ENCODE measurements at places on chromosomes 1 and 21. TPM values are rescaled to one million over a fixed set of nuclear protein-coding genes. Genes with fewer than 3 reads are reported as not detected.

GRCh38 chr1:72056516-72056915 is 225.8 kb downstream of the NEGR1 start:
- H3K36me3 ChIP-seq, result no peaks in the 10 kb centered on the region
- no peak for DNase-seq
- H3K27me3 ChIP-seq, result no peaks in the 10 kb centered on the region
- no peaks in the 10 kb centered on the region for H3K4me1 ChIP-seq
- H3K4me3 ChIP-seq, result no peak overlapping the region

GRCh38 chr1:247337961-247338360 is 6.3 kb upstream of the ZNF496 start:
- DNase-seq, result no peak
- no peaks in the 10 kb centered on the region for H3K36me3 ChIP-seq
- peaks cover 3% of the 10 kb centered on the region for H3K4me1 ChIP-seq
- no peak overlapping the region for H3K27ac ChIP-seq
- H3K27me3 ChIP-seq, result no peaks in the 10 kb centered on the region
- no peak overlapping the region for H3K4me3 ChIP-seq

DNA sequence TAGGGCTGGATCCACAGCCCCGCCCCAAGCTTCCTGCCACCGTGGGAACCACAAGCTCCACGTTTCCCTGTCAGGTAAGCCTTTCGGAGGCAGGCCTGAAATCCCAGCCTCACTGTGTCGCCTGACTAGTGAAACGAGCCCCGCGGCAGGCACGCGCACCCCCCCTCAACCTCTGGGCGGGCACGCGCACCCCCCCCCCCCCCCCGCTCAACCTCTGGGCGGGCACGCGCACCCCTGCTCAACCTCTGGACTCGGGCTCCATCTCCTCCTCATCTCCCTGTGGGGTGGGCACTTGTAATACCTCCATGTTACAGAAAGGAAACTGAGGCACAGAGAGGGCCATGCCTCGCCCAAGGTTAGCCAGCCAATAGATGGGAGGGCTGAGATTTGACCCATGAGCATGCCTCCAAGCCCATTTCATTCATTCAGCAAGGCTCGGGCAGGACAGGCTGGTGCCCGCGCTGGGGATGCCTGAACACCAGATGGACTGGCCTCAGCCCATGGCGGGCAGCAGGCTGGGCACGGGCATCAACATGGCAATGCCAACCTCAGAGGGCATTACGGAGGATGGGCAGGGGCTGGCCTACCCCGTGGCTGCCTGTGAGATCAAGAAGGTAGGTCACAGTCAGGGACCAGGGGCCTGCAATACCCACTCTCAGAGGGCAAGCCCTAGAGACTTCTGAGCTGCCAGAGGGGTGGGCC is 4.7 kb downstream of the CFAP410 start:
- DNase-seq, result no peak
- no peak overlapping the region for H3K27ac ChIP-seq
- no peaks in the 10 kb centered on the region for H3K27me3 ChIP-seq
- H3K36me3 ChIP-seq, result peaks cover 36% of the 10 kb centered on the region
- peaks cover 13% of the 10 kb centered on the region for H3K4me1 ChIP-seq
- H3K4me3 ChIP-seq, result no peak overlapping the region

- peak overlapping the region; percentile 73 for H3K27ac ChIP-seq
- peaks cover 45% of the 10 kb centered on the region for H3K4me1 ChIP-seq
- H3K4me3 ChIP-seq, result peak overlapping the region; percentile 79
- no peaks in the 10 kb centered on the region for H3K27me3 ChIP-seq
- peak; percentile 76 for DNase-seq
Measured at GRCh38 chr1:2414297-2414958, 2.1 kb upstream of the PEX10 start.

DNA sequence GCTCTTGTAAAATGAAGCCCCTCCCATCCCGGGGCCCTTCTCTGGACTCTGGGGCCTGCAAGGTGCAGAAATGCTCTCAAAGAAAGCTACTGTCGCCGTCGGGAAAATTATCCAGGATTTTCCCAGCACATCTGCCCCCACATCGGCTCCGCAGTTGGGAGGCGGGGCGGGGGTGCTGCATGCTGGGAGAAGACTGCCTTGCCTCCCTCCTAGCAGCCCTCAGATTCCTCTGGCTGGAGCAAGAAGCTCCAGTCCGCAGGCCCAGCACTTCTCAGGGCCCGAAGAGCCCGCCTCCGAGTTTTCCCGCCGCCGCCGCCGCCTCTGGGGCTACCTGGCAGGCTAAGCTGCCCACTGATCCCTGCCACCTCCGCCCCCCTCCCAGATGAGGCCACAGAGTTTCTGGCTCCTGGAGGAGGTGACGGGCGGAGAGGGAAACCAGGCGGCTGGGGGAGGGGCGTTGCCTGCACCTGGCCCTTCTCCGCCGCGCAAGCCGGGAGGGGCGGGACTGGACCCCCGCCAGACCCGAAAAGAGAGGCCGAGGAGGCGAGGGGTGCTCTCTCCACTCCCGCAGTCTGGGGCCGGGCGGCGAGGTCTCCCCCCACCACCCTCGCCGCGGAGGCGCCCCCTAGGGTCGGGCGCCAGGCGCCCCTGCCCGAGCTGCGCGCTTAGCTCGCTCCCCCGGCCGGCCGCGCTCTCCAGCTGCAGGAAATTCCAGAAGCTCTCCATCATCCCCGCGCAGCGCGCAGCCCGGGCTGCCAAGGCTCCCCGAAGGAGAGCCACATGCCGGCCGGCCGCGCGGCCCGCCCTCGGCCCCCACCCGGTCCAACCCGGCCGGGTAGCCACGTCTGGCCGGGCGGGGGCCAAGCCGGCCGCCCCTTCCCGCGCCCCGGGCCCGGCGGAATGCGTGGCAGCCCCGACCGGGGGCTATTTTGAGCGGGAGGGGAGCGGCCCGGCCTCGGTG is 28.8 kb downstream of the AHDC1 start:
- DNase-seq, result no peak
- H3K27me3 ChIP-seq, result no peaks in the 10 kb centered on the region
- H3K27ac ChIP-seq, result no peak overlapping the region
- H3K4me3 ChIP-seq, result peak overlapping the region; percentile 56
- H3K4me1 ChIP-seq, result peaks cover 33% of the 10 kb centered on the region

- DNase-seq, result no peak
- H3K4me3 ChIP-seq, result no peak overlapping the region
- H3K27ac ChIP-seq, result no peak overlapping the region
- no peaks in the 10 kb centered on the region for H3K4me1 ChIP-seq
- H3K36me3 ChIP-seq, result no peaks in the 10 kb centered on the region
Measured at GRCh38 chr1:176479971-176480370, 17.0 kb downstream of the PAPPA2 start.

DNA sequence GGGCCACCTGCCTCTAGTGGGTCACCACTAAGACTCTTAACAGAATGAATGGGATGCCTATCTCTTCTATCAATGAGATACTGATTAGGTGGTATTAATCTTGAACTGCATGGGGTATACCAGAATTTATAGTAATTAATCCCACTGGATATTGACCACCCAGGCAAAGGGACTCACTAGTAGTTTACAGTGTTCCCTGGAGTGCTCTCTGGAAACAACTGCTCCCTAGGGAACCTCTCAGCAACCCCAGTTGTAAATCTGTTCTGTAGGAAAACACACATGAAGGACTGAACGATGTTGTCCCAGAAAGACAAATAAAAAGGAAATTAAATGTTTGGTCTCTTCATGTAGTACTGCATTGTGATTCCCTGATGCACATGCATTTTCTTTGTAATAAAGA is 430.5 kb downstream of the HLX start:
- no peak for DNase-seq
- no peak overlapping the region for H3K4me3 ChIP-seq
- no peak overlapping the region for H3K27ac ChIP-seq
- H3K4me1 ChIP-seq, result no peaks in the 10 kb centered on the region
- no peaks in the 10 kb centered on the region for H3K36me3 ChIP-seq

GRCh38 chr1:6294890-6295556 is 34.1 kb upstream of the GPR153 start:
- peaks cover 6% of the 10 kb centered on the region for H3K4me1 ChIP-seq
- H3K27me3 ChIP-seq, result no peaks in the 10 kb centered on the region
- H3K36me3 ChIP-seq, result no peaks in the 10 kb centered on the region

GRCh38 chr1:81326212-81326611 is 474.5 kb upstream of the ADGRL2 start:
- H3K4me1 ChIP-seq, result no peaks in the 10 kb centered on the region
- H3K27me3 ChIP-seq, result no peaks in the 10 kb centered on the region
- no peak overlapping the region for H3K27ac ChIP-seq
- H3K36me3 ChIP-seq, result no peaks in the 10 kb centered on the region
- DNase-seq, result no peak
- H3K4me3 ChIP-seq, result no peak overlapping the region

DNA sequence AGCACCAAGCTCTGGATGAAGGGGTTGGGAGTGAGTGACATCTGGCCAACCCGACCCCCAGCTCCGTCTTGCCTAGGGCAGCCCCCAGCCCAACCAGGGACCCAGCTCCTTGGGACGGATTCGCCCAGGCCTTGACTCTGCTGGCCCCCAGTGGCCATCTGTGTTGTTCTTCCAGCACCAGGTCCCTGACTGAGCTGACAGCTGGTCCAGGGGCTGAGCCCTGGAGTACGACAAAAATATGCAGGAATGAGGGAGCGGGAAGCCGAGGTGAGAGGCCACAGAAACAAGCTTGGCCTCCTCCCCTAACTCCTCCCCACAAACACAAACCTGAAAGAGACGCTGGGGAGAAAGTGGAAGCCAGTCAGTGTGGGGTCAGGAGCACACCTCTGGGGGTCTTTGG is 55.0 kb upstream of the PAX7 start:
- DNase-seq, result peak; percentile 28
- H3K4me1 ChIP-seq, result peaks cover 13% of the 10 kb centered on the region
- H3K27ac ChIP-seq, result no peak overlapping the region
- H3K4me3 ChIP-seq, result no peak overlapping the region

- H3K4me3 ChIP-seq, result no peak overlapping the region
- no peak for DNase-seq
- no peak overlapping the region for H3K27ac ChIP-seq
- H3K27me3 ChIP-seq, result no peaks in the 10 kb centered on the region
Measured at GRCh38 chr1:198283222-198283621, 126.4 kb downstream of the NEK7 start.

DNA sequence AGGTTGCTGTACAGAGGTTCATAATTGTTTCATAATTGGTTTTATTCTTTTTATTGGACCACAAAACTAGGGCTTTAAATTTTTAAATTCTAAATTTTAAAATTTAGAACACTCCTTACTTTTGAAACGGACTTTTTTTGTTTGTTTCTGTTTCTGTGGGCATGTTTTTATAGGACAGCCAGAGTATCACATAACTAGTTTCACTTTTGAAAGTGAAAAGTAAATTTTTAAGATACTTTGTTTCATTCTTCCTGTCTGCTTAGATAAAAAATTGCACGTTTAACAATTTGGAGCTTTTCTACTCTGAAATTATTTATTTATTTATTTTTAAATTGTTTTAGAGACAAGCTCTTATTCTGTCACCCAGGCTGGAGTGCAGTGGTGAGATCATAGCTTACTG is 29.7 kb downstream of the MDM4 start:
- H3K4me3 ChIP-seq, result no peak overlapping the region
- H3K4me1 ChIP-seq, result peaks cover 21% of the 10 kb centered on the region
- H3K27me3 ChIP-seq, result no peaks in the 10 kb centered on the region
- H3K27ac ChIP-seq, result peak overlapping the region; percentile 68
- no peak for DNase-seq

- no peak for DNase-seq
- peaks cover 17% of the 10 kb centered on the region for H3K4me1 ChIP-seq
- no peak overlapping the region for H3K27ac ChIP-seq
- no peaks in the 10 kb centered on the region for H3K36me3 ChIP-seq
Measured at GRCh38 chr21:25636727-25637126, 2.3 kb upstream of the JAM2 start.

DNA sequence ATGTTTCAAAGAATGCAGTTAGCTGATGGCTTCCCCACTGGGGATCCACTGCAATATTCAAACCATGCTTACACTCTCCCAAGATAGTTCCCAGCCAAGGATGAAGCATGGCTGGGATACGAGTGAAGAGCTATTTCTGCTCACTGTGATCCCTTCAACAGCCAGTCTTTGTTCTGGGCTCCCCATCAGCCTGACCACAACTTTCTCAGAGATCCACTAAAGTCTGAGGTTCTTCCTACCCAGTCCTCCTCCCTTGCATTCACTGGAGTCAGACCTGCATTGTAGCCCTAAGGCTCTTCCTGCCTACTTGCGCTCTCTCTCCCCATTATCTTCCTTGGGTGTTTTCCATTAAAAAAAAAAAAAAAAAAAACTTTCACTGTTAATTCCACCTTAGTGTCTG is 101.4 kb downstream of the TTLL7 start:
- no peaks in the 10 kb centered on the region for H3K27me3 ChIP-seq
- H3K36me3 ChIP-seq, result no peaks in the 10 kb centered on the region
- H3K4me3 ChIP-seq, result no peak overlapping the region
- no peaks in the 10 kb centered on the region for H3K4me1 ChIP-seq
- no peak overlapping the region for H3K27ac ChIP-seq

DNA sequence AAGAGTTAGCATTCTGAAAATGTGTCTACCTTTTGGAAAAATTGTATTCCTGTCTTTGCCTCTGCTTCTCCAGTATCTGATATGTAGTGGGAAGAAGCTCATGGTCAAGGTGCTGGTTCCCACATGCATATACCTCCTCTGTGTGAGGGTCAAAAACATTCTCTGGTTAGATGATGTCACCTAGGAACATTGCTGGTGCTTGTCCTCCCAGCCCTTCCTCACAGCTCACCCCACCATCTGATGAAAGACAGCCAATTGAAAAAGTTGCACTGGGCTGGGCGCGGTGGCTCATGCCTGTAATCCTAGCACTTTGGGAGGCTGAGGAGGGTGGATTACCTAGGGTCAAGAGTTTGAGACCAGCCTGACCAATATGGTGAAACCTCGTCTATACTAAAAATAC is 154.4 kb downstream of the NR5A2 start:
- no peak overlapping the region for H3K27ac ChIP-seq
- H3K4me1 ChIP-seq, result peaks cover 21% of the 10 kb centered on the region
- no peak for DNase-seq
- no peak overlapping the region for H3K4me3 ChIP-seq
- peaks cover 10% of the 10 kb centered on the region for H3K27me3 ChIP-seq
- H3K36me3 ChIP-seq, result no peaks in the 10 kb centered on the region

GRCh38 chr21:43850728-43851295 is 14.2 kb upstream of the AGPAT3 start:
- DNase-seq, result no peak
- no peak overlapping the region for H3K27ac ChIP-seq
- peaks cover 11% of the 10 kb centered on the region for H3K4me1 ChIP-seq
- H3K4me3 ChIP-seq, result no peak overlapping the region

The ISG20L2 gene
- 53.0 TPM for total RNA-seq

The KCNT2 gene
- total RNA-seq, result not detected

The FBLIM1 gene
- total RNA-seq, result 0.15 TPM

The SORT1 gene
- 0.20 TPM for total RNA-seq

The PKLR gene
- total RNA-seq, result not detected

All from activated B cell treated with CpG ODN at 0.5 μM for 24 hours (primary cell).